NCI-H187 (cell line): ENCODE measurements at places on chromosomes 12 and 14.

DNA sequence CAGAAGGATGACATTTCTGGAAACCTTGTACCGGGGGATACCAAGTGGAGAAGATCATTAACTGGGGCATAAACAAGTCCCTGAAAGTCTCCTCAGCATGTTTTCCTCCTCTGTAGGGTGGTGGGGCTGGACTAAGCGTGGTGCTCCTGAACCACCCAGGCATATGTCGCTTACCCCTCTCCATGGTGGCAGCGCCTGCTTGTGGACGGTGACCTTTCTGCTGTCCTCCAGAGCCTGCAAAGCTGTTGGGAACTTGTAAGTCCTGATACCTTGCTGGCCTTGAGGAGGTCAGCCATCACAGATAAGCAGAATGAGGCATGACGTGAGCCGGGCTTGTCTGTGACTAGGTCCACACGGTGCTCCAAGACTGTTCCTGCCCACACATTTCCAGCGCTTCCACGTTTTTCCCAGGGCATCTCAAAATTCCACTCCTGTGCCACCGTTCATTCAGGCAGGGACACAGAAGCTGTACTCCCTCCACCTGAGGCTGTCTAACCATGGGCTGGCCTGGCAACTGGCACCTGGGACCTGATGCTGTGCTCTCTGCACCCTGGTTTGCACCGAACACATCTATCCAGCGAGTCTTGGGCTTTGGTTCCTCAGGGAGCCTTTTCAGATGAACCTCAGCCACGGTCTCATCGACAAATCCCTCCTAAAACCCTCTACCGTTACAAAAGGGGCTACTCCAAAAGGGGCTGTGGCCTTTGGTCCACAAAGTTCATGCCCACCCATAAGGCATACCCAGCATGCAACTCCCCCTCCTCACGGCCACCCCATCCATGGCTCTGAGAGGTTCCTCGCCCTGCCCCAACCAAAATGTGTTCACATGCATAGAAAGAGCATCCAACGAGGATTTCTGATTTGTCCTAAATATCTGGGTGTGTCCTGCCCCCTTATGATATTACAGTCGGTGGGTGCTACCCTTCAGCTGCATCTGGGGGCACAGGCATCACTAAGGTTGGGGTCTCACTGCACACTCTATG lies 199.6 kb upstream of the DIO3 start:
- no peak for DNase-seq

DNA sequence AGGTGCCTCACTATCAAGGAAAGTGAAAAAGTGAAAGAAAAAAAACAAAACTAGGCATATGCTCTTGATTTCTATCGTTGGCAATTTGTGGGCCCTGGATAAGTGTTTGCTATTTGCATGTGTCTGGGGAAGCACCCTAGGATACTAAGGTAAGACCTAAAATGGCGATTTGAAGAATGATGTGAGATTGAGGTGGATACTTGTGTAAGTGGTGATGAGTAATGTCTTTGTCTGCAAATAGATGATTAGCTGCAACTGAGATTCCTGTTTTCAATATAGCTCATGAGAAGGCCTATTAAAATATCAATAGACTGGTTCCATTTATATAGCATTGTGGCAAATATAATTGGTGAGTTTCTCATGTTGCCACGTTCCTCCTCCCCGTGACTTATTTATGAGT lies 261.7 kb downstream of the NEDD1 start:
- DNase-seq: no peak

GRCh38 chr14:77613201-77613600 lies 3.2 kb downstream of the SPTLC2 start:
- DNase-seq: no peak

DNA sequence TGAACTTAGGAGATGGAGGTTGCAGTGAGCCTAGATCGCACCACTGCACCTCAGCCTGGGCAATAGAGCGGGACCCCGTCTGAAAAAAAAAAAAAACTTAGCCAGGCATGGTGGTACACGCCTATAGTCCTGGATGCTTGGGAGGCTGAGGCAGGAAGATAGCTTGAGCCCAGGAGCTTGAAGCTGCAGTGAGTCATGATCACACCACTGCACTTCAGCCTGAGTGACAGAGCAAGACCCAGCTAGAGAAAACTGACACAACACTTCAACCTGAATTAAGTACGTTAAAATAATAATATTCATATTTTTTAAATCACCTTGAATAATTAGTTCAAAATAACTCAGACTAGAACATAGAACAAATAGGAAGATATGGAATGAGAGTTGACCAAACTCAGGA lies 5.7 kb upstream of the CATSPERB start:
- no peak for DNase-seq

DNA sequence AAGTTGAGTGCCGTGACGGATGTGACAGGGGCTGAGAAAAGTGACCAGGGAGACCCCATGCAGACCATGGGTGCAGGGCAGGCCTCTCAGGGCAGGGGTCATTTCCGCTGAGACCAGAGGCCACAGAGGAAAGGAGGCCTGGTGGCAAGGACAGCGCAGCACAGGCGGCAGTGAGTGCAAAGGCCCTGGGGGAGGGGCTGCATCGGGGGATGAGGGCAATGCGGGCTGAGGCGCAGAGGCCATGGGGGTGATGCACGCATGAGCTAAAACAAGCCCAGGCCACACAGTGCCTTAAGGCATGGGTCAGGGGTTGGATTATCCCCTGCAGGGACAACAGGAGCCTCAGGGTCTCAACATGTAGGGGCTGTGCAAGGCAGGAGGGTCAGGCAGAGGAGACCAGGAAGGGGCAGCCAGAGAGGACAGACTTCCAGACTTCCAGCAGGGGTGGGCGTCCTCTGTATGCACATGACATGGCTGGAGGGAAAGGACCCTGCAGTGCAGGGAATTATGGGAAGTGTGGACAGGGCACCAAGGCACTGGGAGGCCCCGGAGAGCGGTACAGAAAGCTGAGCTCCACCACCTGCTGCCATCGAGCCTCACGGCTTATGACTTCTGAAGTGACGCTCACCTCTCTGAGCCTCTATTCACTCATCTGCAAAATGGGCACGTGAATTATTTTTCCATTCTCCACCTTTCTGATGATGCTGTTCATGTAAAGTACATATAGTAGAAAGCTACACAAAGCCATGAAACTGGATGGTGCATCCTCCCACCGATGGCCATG lies 27.3 kb downstream of the RILPL1 start:
- DNase-seq: no peak

- DNase-seq: no peak
Measured at GRCh38 chr14:34065690-34066391, 115.0 kb upstream of the EGLN3 start.

GRCh38 chr12:127629066-127629820 lies 637.7 kb upstream of the TMEM132C start:
- DNase-seq: no peak

GRCh38 chr12:124422142-124422569 lies 127.3 kb downstream of the RFLNA start:
- peak; percentile 52 for DNase-seq

GRCh38 chr12:111937429-111937828 lies 75.5 kb downstream of the TMEM116 start:
- DNase-seq: no peak

DNA sequence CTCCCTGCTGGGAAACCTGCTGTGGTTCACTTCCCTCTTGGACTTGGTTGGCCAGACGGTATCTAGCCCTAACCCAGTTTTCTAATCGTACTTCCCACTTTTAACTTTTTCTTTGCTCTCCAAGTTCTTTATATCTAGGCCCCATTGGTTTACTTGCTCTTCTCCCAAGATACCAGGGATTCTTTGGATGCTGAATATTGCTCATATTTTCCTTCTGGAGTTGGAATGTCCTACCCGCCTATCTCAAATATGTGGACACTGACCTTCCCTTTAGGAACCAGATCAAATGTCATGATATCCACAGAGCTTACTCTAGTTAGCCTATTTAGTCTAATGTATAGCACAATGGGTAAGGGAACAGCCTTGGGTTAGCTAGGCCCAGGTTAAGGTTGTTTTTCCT lies 228.6 kb downstream of the DACT1 start:
- DNase-seq: no peak
